ENCODE measurements at places on chromosomes 16 and 17.
A peak's percentile ranks its signal among the peaks of the same experiment; 100 is the strongest.

- DNase-seq, result no peak
Measured at GRCh38 chr17:49926886-49927285, 42.1 kb upstream of the DLX4 start.

DNA sequence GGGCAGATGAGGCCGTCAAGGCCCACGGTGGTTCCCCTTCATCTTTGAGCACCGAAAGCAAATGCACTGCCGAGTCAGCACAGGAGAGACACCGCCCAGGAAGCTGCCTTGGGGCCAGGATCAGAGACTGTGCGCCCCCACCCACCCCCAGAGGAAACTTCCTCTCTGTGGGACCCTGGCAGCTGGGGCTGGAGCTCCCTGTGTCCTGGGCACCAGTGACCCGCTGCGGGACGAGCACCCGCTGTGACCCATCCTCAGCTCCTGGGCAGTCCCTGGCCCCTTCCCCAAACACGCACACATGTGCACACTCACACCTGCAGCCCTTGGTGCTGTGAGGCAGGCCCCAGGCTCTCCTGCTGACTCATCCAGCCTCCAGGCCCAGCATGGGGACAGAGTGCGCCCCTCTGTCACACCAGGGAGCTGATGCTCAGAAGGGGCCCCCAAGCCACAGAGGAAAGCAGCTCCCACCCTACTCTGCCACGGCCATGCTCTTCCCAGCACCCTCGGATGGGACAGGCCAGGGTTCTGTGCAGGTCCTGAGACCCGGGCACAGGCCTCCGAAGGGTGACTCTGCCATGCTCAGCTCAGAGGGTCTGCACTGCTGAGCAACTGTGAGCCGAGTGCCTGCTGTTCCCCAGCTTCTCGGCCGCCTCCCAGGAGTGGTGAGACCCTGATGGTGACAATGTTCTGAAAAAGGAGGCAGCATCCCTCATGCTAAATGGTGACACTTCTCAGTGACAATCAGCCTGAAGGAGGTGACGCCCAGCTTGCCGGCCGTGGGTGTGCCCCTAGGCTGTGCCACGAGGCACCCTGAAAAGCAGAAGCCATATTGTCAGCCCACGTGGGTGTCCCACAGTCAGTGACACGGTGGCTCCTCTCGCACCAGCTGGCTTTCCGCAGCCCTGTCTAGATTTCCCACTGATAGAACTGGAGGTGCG lies 3.6 kb downstream of the PIEZO1 start:
- DNase-seq, result no peak

- no peak for DNase-seq
Measured at GRCh38 chr17:43351691-43352090, 47.1 kb upstream of the ARL4D start.

DNA sequence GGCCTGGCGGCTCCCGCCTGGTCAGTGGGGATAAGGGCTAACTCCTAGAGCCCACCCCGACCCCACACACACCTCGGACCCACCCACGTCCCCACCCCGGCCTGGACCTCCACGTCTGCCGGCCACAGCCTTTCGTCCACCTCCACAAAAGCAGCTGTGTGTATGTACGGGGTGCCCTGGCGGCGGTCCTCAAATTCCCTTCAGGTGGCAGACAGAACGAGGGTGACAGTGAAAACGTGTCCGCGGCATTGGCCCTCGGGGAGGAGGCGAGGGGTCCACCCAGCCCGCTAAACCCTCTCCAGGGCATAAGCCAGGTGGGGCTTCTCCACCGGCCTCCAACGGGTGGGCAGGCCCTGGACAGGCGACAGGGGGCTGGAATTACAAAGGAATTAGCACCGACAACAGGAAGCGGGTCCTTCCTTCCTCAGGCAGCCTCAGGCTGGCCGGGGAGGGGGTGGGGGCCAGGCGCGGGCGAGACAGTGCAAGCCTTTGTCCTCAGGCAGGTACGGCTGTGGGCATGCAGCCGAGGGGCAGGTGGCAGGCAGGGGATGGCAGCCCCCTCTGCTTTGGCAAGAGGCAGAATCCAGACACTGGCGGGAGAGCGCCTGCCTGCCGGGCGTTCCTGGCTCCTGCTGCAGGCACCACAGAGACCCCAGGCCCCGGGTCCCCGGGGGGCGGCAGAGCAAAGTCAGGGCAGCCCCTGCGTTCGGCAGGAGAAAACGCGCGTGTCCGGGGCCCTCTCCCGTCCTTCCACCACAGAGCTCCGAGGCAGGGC lies 12.3 kb upstream of the PITPNA start:
- no peak for DNase-seq

- DNase-seq, result no peak
Measured at GRCh38 chr16:61413021-61413420, 623.2 kb downstream of the CDH8 start.

GRCh38 chr17:7916385-7916682 lies 245 bp upstream of the RNF227 start:
- DNase-seq, result no peak

- no peak for DNase-seq
Measured at GRCh38 chr16:73326221-73326620, 278.3 kb upstream of the ZFHX3 start.

GRCh38 chr17:52181782-52182181 lies 23.3 kb upstream of the CA10 start:
- no peak for DNase-seq

GRCh38 chr17:63196772-63197335 lies 230.8 kb downstream of the TANC2 start:
- DNase-seq, result no peak

DNA sequence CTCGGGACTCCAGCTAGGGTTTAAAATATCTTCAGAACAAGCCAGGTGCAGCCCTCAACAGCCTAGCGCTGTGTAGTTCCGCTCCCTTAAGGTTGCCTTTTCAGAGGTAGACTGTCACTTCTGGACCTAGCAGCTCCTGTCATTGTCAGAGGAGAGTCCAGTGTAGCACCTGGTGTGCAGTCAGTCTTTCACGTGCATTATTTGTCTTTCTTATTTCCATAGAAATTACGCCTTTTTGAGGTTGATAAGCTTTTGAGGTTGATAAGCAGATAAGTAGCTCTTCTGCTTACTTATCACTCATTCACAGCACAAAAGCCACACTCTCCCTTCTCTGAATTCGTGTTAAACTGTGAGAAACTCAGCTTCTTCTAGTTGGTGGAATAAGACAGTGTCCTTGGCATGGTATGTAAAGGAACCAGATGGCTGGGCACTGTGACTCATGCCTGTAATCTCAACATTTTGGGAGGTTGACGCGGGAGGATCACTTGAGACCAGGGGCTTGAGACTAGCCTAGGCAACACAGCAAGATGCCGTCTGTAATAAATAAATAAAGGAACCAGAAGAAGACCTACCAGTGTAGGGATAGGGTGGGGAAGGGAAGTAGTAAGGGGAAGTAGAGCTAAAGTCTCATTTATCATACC lies 10.2 kb downstream of the EEF2K start:
- DNase-seq, result no peak

GRCh38 chr17:41917679-41918313 lies 955 bp downstream of the ACLY start:
- peak; percentile 38 for DNase-seq

- DNase-seq, result no peak
Measured at GRCh38 chr16:54411544-54411943, 125.0 kb upstream of the IRX3 start.

DNA sequence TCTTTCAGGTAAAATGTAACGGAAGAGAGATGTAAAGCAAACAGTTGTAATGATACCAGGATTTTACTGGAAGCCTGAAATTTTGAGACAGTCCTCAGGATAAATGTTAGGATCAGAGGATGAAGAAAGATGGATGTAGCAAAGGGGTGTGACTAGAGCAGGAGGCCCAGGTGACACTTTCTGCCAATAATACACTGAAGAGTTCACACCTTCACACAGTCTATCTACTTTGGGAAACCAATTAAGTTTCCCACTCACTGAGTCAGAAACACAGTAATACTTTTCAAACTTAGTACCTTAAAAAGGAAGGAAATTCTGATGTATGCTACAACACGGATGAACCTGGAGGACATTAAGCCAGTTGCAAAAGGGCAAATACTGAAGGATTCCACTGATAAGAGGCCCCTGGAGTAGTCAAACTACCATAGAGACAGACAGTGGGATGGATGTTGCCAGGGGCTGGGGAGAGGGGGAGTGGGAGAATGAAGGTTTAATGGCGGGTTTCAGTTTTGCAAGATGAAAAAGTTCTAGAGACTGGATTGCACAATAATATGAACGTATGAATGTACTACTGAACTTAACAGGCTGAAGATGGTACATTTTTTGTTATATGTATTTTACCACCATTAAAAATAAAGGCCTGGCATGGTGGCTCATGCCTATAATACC lies 62.3 kb downstream of the CYTH1 start:
- DNase-seq, result no peak

DNA sequence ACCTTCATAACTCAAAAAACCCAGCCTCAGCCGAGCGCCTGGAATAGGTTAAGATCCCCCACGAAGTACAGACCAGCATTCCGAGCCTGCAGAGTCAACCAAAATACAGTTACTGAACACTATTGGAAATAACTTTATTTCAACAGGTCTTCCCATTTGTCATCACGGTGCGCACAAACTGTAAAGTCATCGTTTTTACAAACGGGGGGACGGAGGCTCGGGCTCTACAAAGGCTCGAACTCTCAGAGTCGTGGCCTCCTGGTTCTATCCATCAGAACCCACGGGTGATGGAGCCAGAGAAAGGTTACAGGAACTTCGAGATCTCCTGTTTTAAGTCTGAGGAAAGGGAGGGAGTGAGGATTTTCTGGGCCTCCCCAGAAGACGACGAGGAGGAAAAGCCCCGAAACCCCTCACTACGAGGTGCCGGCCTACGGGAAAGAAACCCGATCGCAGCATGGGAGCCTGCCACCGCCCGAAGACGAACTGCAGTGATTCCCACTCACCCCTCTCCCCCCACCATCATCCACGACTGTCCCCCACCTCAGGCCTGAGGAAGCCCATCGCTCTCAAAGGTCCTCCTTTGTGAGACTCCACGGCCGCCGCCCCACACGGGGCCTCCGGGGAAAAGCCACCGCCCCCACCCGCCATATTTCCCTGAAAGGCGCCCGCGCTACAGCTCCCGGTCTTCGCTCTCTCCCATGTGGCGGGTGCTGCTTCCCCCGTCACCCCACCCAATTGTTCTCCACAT lies 917 bp downstream of the YWHAE start:
- DNase-seq, result peak; percentile 23

DNA sequence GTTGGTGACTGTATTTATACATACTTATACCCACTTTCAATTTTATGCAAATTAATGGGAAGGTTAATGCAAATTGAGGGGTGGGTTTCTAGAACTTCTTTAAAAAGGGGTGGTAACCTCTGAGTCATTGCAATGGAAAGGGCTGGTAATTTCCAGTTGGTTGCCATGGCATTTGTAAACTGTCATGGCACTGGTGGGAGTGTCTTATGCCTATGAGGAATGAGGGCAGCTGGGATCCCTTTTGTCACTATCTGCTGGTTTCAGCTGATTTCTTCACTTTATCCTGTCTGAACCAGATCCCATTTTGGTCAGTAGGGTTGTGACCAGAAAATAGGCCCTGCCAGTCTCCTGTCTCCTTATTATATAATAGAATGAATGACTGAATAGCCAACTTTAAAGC lies 1006.7 kb upstream of the GOT2 start:
- DNase-seq, result no peak

- DNase-seq, result no peak
Measured at GRCh38 chr16:84609563-84610177, 8.2 kb downstream of the COTL1 start.

DNA sequence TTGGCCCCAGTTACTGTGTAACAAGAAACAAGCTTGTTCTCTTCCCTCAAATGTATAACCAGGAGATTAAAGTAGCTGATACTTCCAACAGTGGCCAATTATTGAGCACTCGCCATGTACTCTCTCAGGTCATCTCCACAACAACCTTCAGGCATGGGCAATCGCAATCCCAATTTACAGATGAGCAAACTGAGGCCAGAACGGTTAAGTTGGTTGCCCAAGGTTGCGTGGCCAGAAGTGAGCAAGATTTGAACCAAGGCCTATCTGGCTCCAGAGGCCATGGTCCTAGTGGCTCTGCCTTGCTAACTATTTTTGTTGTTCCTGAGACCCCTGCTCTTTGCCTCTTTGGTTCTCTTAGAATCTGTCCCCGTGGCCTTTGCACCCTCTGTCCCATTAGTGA lies 33.6 kb downstream of the IRX5 start:
- DNase-seq, result no peak

GRCh38 chr16:79213214-79213613 lies 387.3 kb downstream of the MAF start:
- no peak for DNase-seq

DNA sequence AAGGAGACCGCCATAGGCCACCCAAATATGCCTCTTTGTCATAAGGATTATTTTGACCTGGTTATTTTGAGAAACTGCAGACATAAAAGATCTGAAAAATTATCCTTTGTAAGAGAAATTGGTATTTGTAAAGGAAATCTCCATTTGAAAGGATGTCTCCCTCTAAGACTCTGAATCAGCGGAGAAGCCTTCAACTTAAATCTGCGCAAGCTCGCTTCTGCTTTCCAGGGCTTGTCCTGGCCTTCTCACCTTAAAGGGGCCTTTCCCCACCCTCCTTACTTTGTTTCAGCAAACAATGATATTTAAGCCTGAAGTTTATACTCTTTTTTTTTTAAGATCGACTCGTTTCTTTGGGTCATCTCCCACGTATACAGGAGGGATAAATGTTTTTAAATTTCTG lies 34.5 kb downstream of the HSBP1 start:
- no peak for DNase-seq

DNA sequence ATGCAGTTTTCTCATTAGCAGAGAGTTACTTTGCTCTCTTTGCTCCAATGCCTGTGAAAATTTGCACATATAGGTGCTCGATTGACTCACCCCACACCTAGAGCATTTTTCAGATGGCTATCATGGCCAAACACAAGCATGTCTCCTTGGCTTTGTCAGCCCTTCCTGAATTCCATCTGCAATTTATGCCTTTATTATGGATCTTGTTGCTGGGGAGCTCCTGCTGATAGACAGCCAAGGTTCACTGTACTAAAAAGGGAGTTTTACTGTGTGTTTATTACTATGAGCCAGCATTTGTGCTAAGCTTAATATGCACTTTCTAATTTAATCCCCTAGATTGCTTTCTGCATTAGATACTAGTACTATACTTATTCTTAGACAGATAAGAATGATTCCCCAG lies 93.3 kb downstream of the TOX3 start:
- no peak for DNase-seq

- DNase-seq, result no peak
Measured at GRCh38 chr16:30040221-30040620, 9.2 kb upstream of the TLCD3B start.

DNA sequence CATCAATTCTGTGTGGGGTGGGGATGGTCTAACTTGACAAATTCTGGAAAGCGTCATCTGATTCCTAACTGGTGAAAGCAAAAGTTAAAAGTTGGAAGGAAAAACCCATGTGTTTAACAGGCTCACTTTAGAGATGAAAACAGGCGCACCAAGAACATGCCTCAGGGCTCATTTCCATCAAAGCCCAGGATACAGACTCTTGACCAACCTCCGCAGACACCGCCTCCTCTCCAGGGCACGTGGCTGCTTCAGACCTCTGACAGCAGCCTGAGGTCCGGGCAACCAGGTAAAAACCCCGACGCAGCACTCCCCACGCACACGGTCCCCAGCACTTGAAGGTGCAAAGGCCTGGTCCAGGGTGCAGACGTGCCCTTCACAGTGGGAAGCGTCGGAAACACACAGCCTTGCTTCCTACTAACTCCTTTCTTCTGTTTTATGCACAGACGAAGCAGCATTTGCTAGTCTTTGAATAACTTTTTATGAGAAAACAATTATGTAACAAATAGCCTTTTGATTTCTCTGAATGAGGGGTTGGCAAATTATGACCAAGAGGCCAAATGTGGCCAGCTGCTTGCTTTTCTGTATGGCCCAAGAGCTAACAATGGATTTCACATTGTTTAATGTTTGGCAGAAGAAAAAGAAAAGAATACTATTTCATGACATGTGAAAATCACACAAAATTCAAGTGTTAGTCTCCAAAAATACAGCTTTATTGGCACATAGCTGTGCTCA lies 44.2 kb upstream of the TRAP1 start:
- no peak for DNase-seq
